ENCODE measurements at places on chromosomes 16 and 17. TPM values are rescaled to one million over a fixed set of nuclear protein-coding genes. Genes with fewer than 3 reads are reported as not detected.

The TNP2 gene
- not detected for polyA plus RNA-seq

The JUP gene
- polyA plus RNA-seq: 191 TPM

The NACA2 gene
- not detected for polyA plus RNA-seq

The CYBA gene
- 516 TPM for polyA plus RNA-seq

The CDH13 gene
- polyA plus RNA-seq: 1.2 TPM

The PSKH1 gene
- polyA plus RNA-seq: 44.6 TPM

The RBL2 gene
- polyA plus RNA-seq: 17.3 TPM

The MMP15 gene
- 56.1 TPM for polyA plus RNA-seq

The KRT33B gene
- 0.35 TPM for polyA plus RNA-seq

Data from hepatocyte (in vitro differentiated cells).